IPS DF 6.9 (cell line): ENCODE measurements at places on chromosomes 11 and 22.

DNA sequence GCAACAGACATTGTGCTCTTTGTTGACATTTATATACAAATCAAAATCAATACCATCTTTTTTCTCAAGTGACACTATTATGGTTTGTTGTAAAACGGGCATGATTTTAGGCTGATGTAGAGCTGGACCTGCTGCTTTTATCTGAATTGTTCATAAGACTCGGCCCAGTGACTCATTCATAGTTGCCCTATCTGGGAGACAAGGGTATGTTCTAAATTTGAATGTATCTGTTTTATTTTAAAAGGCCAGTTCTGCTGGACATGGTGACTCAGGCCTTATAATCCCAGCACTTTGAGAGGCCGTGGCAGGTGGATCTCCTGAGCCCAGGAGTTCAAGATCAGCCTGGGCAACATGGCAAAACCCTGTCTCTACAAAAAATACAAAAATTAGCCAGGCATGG, 39.3 kb downstream of the CEP295 start:
- DNase-seq = no peak

DNA sequence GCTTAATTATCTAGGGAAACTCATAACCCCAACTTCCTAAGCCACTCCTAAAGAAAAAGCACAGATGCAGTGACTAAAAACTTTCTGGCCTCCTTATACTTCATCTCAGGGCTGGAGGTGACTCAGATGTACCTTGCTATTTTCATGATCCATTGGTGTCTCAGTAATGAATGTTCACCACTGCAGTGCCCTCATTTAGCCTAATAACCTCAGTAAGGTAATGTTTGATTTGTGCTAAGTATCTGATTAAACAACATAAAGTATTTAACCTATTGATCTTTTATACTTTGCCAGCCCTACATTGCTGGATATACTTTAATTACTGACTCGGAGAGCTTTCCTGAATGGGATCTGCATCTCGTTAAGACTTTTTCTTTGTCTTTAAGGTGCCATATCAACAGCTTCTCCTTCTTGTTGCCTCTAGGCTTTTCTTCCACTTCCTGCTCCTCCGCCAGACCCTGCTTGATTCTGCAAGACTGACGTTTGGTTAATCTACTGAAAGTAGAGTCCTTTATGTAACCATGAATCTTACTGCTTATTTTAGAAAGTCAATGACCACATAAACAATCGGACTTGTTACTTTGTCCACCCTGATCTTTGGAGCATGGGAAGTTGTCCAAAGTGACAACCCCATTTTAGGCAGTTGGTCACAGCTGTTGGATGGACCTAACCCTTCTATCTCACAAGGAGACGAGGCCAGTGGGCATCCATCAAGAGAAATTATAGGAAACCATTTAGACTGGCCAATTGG, 303.0 kb downstream of the ST3GAL4 start:
- no peak for DNase-seq

- DNase-seq = no peak
Measured at GRCh38 chr11:122097419-122098001, 18.5 kb downstream of the BLID start.

GRCh38 chr11:43962383-43963278, 20.2 kb downstream of the C11orf96 start:
- DNase-seq = no peak

GRCh38 chr11:121105481-121106195, 4.6 kb downstream of the TECTA start:
- DNase-seq = no peak
